ENCODE measurements at places on chromosomes 3 and 15.

DNA sequence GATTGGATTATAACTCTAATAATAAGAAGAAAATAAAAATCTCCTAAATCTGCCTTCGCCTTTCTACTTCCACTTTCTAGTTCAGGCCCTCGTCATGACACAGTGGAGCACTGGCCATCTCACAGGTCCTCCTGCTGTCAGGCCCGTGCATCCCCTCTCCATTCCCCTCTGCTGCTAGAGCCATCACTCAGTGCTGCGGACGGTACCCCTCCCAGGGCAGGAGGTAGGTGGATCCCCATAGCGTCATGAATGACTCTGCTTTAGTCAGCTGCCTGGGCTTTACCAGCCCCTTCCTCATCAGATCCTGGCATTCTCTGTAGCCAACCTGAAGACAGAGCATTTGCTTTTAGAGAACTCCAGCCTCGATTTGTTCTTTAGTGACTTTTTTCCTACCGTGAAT is 12.0 kb upstream of the PPP1R2 start:
- no peak for DNase-seq

- DNase-seq, result peak; percentile 84
Observed at GRCh38 chr15:51077221-51078153, 17.2 kb downstream of the TNFAIP8L3 start.

DNA sequence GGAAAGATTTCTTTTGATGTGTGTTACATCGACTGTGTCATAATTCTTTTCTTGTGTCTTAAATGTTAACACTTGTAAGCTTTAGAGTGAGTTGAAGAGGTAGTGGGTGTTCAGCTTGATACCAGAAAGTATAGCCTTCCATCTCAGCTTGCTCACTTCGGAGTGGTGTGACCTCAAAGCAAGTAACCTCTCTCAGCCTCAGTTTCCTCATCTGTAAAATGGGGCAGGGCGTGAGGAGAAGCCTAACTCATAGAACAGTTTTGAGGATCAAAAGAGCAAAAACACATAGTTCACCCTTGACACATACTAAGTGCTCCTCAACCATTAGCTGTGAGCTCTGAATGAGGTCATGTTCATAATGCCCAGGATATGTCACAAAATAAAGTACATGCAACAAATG is 434.8 kb upstream of the PROK2 start:
- no peak for DNase-seq

- no peak for DNase-seq
Observed at GRCh38 chr3:61819861-61820260, 258.5 kb downstream of the PTPRG start.

DNA sequence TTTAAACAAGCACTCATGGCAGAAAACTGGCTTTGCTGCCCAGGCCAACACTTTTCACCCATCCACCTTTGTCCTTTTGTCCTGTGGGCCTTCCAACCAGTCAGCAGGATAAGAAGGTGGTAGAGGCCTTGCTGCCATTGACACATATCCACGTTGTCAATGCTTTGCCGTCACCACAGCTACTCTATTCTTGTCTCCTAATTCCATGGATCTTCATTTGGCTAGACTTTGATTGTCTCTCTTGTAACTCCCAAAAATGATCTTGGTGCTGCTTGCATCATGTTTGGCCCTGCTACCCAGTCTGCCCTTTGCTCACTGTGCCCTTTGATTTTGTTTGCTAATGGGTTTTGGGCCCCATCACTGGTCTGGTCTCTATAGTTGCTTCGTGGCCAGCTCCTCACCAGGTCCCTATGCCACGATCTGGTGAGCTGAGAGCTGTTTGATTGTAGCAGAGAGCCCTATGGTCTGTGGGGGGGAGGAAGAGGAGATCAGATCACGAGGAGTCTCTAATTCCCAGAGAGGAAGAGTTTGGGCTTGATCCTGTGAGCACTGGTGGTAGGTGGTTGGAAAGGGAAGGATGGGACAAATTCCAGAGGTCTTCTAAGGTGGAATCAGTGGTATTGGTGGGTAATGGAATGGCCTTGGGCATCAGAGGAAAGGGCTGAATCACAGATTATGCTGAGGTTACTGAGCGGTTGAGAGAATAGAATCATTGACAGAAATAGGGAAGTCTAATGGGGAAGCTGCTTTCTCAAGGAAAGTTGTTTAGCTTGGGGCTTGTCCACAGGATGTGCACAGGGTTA is 40.3 kb downstream of the ABHD2 start:
- no peak for DNase-seq

DNA sequence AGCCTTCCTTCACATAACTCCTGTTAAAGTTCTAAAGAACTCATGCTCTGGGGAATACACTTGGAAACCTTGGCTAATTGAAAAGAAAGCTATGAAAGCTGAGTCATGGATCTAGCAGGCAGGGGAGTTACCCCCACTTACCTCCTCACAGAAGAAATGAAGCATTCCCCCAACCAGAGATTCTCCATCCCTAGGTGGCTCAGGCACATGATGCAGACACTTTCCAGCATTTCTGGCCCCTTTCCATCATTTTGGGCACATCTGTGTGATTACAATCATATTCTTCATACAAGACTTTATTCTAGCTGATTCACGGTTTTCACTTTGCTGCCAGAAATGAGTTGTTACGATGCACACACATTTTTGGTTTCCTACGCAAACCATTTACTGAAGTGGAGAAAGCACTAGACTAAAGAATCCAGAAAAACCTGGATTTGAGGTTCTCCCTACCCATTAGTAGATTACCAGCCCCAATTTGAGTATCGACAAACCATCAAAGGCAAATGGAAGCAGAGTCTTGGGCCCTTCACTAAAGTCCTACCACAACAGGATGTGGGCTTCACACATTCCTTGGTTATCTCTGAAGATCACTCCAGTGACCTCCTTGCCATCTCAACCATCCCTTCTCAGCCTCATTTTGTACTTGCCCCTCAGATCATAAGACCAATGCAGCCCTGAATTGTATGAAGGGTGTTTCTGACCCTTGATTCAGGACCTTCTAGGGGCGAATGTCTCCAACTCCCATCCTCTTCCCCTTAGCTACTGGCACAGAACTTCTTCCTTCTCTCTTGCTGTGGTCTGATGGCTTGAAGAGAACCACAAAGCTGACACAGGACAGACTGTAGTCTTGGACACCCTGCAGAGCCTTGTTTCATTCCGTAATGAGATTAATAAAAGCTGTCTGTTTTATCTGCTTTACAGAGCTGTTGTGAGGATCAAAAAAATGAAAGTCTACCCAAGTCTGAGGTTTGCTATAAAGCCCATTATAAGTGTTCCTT is 42.5 kb upstream of the SNRK start:
- no peak for DNase-seq

DNA sequence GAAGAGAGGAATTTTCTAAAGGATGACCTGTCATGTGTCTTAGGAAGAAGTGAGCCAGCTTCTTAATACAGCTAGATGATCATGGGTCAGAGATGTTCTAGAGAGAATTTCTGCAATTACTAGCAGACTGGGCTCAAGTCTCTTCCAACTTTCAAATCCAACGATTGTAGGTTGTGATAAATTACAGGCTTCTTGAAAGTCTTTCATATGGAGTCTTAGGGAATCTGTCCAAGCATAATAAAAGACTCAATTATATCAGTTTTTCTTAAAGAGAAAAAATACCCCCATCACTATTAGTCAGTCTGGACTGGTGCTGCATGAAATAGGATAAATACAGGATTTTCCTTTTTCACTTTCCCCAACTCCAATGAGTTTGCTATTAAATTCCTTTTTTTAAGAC is 59.1 kb downstream of the DRD3 start:
- no peak for DNase-seq

DNA sequence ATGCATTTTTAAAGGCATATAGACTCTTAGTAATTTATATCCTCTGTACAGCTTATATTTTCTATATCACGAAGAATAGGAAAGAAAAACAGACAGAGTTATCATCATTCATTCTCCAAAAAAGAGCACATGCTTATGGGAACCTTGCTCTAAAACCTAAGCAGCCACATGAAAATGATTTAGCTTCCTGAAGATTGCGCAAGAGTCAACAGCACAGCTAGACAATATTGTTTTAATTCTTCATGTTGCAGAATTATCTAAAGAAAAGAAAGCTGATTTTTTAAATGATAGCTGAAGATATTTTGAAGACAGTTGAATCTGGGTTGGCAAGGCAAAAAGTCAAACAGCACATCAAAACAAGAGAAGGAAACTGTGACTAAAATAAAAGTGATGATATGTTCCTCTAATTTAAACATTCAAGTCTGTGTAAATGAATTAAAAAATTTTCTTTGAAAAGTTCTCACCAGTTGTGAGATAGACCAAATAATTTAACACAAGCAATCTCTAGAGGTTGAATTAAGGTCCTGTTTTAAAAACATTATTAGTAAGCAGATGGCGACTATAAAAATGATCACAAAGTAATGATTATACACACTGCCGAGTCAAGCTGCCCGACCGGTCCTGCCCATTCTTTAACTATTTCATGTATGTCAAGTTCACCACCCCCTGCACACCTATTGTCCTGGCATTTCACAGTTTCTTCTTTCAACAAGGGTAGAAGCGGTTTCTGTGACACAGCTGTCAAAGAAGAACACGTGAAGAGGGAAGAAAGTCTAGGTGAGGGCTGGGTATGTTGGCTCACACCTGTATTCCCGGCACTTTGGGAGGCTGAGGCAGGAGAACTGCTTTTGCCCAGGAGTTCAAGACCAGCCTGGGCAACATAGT is 74.2 kb upstream of the BHLHE40 start:
- DNase-seq, result no peak

- DNase-seq, result no peak
Observed at GRCh38 chr15:98755138-98755537, 106.8 kb downstream of the IGF1R start.

DNA sequence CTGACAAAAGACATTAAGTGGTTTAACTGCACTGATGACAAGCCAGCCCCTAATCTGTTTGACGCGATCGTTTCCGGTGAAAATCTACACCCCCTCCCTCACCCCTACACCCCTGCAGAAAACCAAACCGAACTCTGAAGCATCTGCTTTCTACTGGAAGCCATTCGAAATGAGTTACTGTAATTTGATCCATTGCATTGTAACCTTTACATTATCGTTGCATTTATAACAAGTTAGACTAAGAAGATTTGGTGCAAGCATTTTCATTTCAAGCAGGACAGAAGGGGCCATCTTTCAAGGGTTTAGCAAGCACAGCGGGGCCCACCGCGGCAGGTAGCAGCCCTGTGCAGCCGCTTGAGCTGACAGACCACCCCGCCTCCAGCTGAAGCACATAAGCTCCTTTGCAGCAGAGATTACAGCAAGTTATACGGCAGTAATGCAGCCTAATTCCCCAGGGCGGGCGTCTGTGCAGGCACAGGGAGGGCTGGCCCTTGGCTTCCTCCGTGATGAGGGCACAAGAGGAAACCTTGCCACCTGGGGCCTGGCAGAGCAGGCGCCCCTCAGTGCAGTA is 79.3 kb downstream of the CHSY1 start:
- DNase-seq, result peak; percentile 65

DNA sequence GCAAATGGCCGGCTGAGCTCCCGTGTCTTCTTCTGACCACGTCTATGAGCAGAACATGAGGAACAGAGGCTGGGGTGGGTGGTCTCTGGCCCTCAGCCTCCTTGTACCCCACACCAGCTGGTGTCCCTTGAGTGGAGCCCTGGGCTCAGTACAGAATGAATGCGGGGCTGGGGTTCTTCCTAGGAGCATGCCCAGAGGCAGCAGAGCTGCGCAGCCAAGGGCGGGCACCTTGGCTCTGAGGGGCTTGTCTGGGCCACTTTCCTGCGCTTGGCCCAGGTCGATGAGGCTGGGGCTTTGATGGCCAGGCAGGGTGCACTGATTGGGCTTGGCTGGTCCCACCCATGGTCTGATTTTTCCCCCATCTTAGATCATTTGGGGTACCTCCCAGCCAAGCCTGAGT is 6.4 kb downstream of the SCN5A start:
- DNase-seq, result peak; percentile 39

All from ecto neural progenitor cell (in vitro differentiated cells).